Endothelial cell (in vitro differentiated cells): ENCODE measurements at places on chromosomes 12 and 14. TPM values are rescaled to one million over a fixed set of nuclear protein-coding genes. Genes with fewer than 3 reads are reported as not detected.

DNA sequence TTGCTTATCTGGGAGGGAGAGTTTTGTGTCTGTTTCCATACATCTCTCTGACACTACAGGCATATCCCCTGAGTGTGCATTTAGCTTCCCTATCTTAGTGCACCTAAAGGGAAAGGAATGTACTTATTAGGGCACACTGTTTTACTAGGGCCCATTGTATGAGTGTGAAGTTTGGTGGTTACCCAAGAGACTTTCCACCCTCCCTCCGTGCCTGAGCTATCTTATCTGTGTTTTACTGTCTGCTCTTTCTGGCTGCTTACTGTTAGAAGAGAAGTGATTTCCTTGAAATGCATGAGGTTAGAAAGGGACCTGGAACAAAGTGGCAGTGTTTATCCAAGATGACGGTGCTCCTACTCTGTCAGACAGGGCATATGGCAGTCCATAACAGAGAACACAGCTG is 8.5 kb upstream of the SVOP start:
- DNase-seq = no peak

DNA sequence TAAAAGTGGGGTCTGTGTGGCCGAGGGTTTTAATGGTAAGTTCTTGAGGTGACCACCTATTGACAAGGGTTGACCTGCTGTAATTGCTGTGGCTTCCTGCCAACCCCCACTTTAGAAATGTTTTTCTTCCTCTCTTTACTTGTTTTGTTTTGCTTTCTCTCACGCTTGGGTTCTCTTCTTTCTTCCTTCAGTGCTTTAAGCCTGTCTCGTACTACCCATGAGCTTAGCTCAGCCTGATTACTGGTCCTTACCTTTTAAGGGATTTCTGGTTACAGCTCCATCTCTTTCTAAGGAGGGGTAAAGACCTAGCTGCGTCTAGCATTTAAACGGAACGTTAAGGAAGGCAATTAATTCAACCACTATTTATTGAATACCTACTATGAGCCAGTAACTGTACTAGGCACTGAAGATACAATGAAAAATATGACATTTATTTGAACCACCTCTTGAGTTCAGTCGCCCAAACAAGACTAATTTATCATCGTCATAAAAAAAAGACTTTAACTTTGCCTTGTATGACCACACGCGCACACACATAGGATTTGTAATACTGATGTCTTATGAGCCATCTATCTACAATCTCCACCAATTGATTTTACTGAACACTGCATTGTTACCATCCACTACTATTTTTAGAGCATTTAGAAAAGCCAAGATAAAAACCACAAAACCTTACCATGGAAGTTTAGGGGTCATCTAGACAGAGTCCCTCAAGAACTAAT is 888 bp upstream of the PPP1R12A start:
- no peak for DNase-seq

GRCh38 chr14:99571303-99571986 is 32.6 kb downstream of the CCDC85C start:
- no peak for DNase-seq

- no peak for DNase-seq
Measured at GRCh38 chr12:131577766-131578165, 133.1 kb upstream of the SFSWAP start.

- no peak for DNase-seq
Measured at GRCh38 chr12:100105661-100106060, 37.0 kb downstream of the BLTP3B start.

- no peak for DNase-seq
Measured at GRCh38 chr12:129949651-129950050, 45.8 kb upstream of the TMEM132D start.

DNA sequence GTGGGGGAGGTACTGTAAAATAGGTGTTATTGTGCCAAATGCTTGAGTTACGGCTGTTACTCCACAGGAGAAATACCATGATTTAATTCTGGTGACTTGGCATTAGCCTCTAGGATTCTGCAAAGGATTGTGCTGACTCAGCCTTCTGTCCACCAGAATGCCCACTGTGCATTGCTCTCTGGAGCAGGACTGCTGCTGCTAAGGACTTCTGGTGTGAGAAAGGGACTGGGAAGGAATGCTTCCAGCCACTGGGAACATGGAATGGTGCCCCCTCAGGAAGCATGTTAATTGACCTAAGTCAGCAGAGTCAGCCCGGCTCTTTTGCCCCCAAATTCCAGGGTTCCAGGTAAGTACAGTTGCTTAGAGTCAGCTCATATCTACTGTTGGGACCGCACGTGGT is 32.9 kb downstream of the ZFHX2 start:
- no peak for DNase-seq

- no peak for DNase-seq
Measured at GRCh38 chr12:109926488-109927210, 26.6 kb downstream of the TCHP start.

- no peak for DNase-seq
Measured at GRCh38 chr12:57741844-57742738, 2.7 kb upstream of the TSPAN31 start.

DNA sequence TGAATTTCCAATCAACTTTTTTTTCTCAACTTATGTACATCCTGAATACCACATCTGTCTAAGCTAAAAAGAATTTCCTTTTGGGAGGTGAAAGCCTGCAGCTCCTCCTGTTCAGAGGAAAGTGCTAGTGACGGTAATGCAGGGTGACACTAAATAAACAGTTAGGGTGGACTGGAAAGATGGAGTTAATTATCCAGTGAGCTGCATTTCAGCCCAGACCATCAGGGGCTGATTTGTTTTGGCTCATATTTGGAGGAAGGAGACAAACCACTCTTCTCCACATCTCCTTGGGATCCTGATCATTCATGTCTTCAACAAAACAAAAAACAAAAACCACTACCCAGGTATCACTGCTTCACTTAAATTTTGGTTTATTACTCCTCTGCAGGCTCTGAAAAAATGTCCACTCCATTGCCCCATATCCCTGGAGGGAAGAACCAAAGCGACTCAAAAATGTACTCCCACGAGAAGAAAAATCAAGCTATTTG is 5.1 kb upstream of the SIX1 start:
- DNase-seq = no peak

- peak; percentile 11 for DNase-seq
Measured at GRCh38 chr12:64608901-64609535, 1.3 kb upstream of the RASSF3 start.

- DNase-seq = no peak
Measured at GRCh38 chr12:106073179-106073578, 65.6 kb downstream of the NUAK1 start.

DNA sequence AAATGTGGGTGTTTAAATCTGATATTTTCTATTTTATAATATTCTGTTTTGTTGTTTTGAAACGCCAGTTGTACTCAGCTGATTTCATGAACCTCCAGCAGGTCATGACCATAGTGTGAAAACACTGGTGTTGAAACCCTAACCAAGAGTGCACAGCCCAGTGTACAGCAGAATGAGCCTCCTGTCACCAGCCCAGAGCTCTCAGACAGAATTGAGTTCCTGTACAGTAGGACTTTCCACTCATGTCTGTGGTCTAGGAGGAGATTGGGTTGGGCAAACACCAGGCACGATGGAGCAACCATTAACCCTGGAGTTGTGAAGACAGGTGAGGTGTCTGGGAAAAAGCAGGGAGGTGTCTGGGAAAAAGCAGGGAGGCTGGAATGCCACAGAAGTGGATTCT is 908.8 kb downstream of the VRK1 start:
- no peak for DNase-seq

- DNase-seq = no peak
Measured at GRCh38 chr14:86847140-86847539, 1145.8 kb downstream of the GALC start.

GRCh38 chr12:68200854-68201253 is 24.8 kb downstream of the IL26 start:
- DNase-seq = no peak

GRCh38 chr14:58571769-58572472 is 65.8 kb upstream of the DACT1 start:
- no peak for DNase-seq

DNA sequence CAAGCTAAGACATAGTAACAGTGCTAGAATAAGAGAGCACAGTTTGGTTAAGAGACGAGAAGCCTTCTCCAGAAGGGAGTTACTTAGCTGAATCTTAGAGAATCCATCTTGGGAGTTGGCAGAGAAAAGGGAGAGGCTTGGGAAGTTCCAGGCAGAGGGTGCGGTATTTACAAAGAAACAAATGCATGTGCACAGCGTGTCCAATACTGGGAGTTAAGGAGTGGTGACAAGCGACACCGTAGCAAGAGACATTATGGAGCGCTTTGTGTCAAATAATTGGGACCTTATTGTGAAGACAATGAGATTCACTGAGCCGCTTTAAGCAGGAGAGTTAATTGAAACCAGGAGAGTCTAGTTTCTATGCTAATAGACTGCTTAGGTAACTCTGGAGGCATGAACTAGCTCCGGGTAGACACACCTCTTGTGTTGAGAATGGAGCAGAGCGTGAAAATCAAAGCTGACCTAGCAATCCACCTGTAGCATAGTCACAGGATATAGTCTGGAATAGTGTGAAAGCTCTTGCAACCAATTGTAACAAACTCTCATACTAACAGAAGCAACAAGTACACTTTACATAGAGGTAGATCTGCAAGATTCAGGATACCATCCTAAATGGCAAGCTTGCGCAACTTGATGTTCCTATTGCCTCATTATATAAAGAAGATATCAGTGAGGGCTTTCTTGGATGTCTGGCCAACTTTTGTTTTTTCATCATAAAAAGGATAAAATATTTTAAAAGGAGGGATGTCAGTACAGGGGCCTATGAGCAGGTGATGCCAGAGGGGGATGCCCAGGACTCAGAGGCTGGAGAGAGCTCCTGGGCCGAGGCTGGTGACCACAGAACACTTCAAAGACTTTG is 5.3 kb downstream of the ALDH1L2 start:
- DNase-seq = no peak

DNA sequence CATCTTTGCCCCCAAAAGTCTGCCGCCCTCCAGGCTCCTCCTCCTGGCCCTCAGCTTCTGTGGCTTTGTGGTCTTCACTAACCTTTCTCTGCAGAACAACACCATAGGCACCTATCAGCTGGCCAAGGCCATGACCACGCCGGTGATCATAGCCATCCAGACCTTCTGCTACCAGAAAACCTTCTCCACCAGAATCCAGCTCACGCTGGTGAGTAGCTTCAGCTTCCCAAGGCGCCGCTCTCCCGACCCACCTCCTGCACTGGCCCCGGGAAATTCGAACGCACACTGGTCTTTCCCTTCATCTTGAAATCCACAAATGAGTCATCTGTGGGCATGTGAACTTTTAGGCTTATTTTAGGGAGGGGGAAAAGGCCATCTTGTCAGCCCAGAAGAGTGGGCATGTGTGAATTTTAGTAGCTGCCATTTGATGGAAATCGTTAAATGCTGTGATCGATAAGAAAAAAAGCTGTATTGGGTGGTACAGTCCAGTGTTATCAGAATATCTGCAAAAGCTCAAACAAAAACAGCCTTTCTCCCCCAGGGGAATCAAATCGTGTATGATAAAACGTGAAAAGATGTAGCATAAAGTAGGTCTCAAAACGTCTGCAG is 700 bp downstream of the SLC35E3 start:
- peak; percentile 52 for DNase-seq

DNA sequence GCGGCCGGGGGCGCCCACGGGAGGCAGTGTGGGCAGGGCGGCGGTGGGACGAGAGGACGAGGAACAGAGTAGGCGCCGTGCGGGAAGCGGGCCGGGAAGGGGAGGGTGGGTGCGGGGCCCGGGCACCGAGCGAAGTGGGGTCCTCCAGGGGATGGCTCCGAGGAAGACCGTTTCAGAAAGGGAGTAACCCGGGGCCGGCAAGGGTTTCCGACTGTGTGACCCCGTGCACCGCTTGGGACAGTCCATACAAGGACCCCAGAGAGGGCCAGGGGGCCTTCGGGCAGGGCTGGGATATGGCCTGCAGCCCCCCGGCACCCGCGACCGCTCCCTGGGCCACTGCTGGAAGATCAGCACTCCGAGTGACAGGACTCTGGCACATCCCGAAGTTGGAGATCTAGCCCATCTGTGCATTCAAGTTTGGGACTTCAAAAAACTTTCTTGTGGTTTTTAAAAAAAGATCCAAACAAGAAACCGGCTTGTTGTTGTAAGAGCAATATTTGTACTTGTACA is 448 bp downstream of the TSPAN9 start:
- peak; percentile 31 for DNase-seq

- DNase-seq = no peak
Measured at GRCh38 chr14:91375720-91376452, 41.7 kb downstream of the CCDC88C start.

- DNase-seq = peak; percentile 32
Measured at GRCh38 chr12:68406134-68406576, 74.0 kb upstream of the MDM1 start.

GRCh38 chr14:85186082-85186481 is 343.9 kb upstream of the FLRT2 start:
- no peak for DNase-seq

DNA sequence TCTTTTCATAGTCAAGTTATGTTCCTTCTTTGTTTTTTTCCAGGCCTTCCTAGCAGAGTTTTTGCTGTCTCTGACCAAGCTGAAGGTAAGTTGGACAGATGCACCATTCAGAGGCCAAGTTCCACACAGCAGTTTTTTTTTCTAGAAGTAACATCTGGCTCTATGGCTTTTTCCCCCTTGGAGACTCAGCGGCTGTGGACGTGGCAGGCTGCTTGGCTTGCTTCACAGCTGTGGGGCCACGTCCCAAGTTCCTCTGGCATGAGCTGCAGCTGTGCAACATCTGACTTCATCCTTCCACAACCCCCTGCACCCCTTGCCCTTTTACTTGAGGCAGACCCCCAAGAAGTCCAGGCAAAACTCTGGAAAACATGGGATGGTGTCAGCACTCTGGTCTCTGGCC is 24.2 kb upstream of the RHOJ start:
- DNase-seq = no peak

- no peak for DNase-seq
Measured at GRCh38 chr12:62873826-62874448, 61.0 kb downstream of the PPM1H start.

GRCh38 chr14:99251721-99252120 is 20.3 kb downstream of the BCL11B start:
- DNase-seq = no peak

DNA sequence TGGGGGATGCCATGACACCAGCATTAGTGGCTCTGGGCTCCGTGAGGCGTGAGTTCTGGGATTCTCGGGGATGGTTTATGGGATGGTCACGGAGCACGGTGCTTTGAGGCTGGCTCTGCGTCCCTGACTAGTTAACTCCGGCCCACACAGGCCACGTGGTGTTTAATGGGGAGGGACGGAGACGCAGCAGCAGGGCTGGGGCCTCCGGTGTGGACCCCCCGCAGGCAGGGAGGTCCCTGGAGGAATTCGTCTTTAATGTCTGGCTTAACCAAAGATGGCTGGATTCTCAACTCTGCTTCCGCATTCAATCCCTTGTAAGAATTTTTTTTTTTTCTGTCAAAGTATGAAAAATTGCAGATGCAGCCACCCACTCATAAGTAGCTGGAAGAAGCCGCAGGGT is 86.4 kb upstream of the RFLNA start:
- no peak for DNase-seq

The KRT74 gene
- not detected for total RNA-seq

The KLRC3 gene
- total RNA-seq = not detected

The FERMT2 gene
- total RNA-seq = 188 TPM

The PTCSC3 gene
- not detected for total RNA-seq

The OR4K2 gene
- not detected for total RNA-seq

The NR1H4 gene
- not detected for total RNA-seq

The LTBP2 gene
- total RNA-seq = 1.9 TPM

The LRRC10 gene
- total RNA-seq = not detected

The DENND5B gene
- 20.0 TPM for total RNA-seq

The TEX52 gene
- total RNA-seq = not detected

The SLC2A3 gene
- 562 TPM for total RNA-seq

The ADCY6 gene
- 31.6 TPM for total RNA-seq

The KRT72 gene
- 0.28 TPM for total RNA-seq

The VWF gene
- 56.0 TPM for total RNA-seq

The SPX gene
- 0.18 TPM for total RNA-seq

The INHBE gene
- not detected for total RNA-seq
